Cortex of kidney (tissue), 1 donor: ENCODE measurements at places on chromosomes 1 and 21.

GRCh38 chr1:208344202-208344857 lies 100.1 kb upstream of the PLXNA2 start:
- DNase-seq = no peak

- no peak for DNase-seq
Measured at GRCh38 chr1:218079347-218079746, 205.7 kb upstream of the RRP15 start.

DNA sequence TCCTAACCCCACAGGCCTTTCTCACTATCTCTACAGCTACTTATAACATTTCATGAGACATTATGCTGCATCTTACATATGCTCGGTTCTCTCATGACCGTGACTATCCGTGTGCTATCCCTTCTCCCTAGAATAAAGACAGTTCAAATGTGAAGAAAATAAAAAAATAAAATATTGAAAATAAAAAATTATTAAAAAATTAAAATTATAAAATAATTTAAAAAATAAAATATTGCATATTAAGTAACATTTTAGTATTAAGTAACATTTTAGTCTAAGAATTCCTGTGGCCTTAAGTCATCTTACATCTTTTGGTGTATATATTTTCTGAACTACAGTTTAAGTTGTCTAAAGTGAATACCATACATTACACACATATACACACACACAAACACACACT lies 415.5 kb downstream of the DPYD start:
- no peak for DNase-seq

GRCh38 chr1:223378754-223379153 lies 14.5 kb upstream of the CCDC185 start:
- no peak for DNase-seq

DNA sequence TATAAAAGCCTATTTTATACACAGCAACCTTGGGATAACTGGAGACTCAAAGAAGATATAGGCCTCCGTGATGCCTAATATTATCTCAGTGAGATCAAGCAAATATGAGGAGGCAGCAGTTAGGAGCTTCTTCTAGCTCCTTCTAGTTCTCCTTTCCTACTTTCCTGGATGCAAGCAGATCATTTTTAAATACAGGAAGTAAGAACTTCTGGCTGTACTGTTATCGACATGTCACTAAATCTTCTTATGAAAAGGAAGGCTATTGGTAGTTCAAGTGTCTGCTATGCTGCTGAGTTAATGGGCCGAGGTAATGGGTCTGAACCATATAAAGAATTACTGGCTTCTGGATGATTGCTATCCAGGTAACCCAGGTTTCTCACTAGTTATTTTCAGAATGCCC lies 15.9 kb downstream of the HSPA13 start:
- no peak for DNase-seq

- no peak for DNase-seq
Measured at GRCh38 chr1:108845446-108845845, 11.4 kb downstream of the AKNAD1 start.

- DNase-seq = no peak
Measured at GRCh38 chr1:179300112-179300511, 6.5 kb downstream of the SOAT1 start.

GRCh38 chr21:26116456-26117011 lies 54.0 kb downstream of the APP start:
- DNase-seq = no peak

DNA sequence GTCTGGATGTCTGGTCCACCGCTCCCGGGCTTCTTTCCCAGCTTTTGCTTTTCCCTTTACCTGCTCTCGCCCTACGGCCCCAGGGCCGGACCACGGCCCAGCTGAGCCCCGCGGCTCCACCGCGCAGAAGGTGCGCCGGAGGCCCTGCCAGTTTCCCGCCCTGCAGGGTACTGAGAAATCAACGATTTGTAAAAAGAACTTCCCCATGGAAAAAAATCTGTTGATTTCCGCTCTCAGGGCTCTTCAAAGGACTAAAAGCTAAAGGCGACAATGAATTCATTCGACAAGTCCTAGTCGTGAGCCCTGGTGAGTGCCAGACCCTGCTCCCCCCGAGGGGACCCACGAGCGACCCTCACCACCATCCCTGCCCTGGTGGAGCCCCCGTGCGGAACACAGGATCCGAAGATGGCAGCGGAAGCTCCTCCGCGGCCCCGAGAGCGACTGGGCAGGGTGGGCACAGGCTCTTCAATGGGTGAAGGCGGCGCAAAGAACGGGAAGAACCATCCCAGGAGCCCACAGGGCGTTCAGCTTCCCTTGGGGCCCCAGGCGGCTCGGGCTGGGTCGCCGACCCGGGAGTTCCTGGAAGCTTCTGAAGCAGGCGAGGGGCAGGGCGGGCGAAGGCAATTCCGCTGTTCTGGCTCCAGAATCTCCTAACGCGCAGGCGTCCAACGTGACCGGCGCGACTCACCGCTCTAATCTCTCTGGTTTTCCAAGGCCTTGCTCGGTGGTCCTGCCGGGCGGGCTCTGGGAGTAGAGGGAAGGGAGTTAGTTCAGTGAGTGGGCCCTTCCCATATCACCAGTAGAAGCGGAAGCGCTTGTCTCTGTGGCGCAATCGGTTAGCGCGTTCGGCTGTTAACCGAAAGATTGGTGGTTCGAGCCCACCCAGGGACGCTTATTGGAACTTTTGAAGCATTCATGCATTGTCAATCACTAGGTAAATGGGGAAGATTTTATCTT lies 6.6 kb upstream of the RNU1-2 start:
- DNase-seq = no peak

GRCh38 chr1:232012773-232013386 lies 386.3 kb downstream of the DISC1 start:
- DNase-seq = no peak

DNA sequence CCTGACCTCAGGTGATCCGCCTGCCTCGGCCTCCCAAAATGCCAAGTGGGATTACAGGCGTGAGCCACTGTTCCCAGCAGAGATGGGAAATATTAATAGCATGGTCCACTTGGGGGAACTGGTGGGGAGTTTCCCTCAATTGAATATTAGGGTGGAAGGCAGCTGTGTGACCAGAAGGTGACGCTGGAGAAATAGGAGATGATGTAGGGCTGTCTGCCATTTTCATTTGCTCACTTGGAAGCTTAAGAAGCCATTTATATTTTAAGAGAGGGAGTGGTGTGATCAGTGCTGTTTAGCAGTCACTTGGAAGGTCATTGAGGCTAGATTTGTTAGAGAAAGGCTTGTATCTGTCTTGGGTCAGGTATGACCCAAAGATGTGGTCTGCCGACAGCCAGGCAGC lies 19.9 kb downstream of the KDM4A start:
- DNase-seq = no peak

GRCh38 chr1:20184997-20185833 lies 681 bp upstream of the UBXN10 start:
- no peak for DNase-seq

- DNase-seq = no peak
Measured at GRCh38 chr1:201274616-201275252, 8.6 kb upstream of the PKP1 start.

GRCh38 chr1:43711524-43712386 lies 4.4 kb downstream of the ST3GAL3 start:
- no peak for DNase-seq

- no peak for DNase-seq
Measured at GRCh38 chr1:26700711-26701110, 4.9 kb downstream of the ARID1A start.

DNA sequence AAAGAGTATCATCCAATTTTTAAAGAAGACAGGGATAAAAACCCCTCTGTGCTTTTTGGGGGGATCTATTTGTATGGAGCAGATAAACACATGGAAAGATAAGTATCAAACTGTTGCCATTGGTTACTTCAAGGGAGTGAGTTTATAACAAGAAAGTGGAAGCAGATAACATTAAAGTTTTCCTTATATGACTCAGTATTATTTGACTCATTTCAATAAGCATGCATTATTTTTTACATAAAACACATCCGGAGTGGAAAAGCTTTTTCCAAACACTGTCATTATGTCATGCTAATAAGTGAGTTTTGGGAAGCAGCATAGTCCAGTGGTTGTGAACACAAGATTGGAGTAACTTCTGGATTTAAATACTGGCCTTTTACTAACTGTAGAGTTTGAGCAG lies 452.2 kb downstream of the LTN1 start:
- DNase-seq = no peak

- no peak for DNase-seq
Measured at GRCh38 chr1:202255343-202255742, 61.7 kb downstream of the LGR6 start.

GRCh38 chr1:2019172-2019543 lies at the start of gene GABRD:
TSS of gene GABRD (plus strand) at chr1:2019345. CDS start at chr1:2019424, 79 bp downstream.
- no peak for DNase-seq

DNA sequence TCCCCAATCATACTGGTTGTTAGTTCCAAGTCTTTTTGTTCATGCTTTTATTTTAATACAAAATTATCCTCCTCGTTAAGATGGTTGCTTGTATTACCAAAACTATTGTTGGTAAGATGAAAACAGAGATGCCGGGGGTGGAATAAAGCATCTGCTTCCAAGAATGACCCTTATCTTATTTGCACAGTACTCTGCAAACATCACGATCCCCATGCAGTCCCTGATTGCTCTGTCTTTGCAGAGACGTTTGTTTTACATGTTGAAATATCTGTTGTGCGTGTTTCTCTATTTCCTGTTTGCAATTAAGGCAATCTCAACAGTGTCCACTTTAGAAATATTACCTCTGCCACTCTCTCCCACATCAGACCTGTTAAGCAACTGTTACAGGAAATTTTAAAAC lies 141.3 kb upstream of the NCAM2 start:
- no peak for DNase-seq

GRCh38 chr1:236688705-236689104 lies 2.4 kb downstream of the ACTN2 start:
- DNase-seq = no peak

DNA sequence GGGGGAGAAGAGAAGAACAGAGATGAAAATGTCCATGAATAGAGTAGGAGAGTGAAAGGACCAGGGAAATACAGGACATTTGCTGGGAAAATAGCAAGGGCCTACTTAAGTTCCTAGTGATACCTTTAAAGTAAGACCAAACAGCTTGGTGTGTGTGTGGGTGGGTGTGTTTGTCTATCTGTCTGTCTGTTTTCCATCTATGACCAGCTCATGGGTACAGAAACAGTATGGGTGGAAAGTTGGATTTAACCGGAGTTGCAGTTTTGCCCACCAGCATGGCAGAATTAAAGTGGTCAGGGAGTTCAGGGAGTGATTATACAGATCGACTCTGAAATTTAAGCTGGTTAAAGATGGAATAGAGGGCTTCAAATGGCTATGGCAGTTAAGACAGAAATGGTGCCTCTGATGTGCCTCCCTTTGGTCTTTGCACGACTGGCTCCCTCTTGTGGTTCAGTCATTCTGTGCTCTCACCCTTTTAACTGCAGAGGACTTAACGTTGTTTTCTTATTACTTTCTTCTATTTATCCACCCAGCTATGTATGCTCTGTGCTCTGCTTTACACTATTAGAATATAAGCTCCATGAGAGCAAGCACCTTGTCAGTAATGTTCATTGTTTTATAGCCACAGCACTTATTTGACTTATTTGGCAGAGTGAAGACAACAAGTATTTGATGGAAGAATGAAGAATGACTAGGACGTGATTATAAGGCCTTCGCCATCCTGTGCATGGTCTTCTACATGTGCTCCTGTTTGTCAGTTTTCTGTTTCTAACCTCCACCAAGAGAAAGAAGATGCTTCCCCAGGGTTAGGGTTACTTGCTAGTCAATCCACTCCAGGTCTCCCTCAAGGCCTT lies 72.7 kb upstream of the AK4 start:
- no peak for DNase-seq

GRCh38 chr1:234572966-234573365 lies 37.0 kb downstream of the IRF2BP2 start:
- no peak for DNase-seq

DNA sequence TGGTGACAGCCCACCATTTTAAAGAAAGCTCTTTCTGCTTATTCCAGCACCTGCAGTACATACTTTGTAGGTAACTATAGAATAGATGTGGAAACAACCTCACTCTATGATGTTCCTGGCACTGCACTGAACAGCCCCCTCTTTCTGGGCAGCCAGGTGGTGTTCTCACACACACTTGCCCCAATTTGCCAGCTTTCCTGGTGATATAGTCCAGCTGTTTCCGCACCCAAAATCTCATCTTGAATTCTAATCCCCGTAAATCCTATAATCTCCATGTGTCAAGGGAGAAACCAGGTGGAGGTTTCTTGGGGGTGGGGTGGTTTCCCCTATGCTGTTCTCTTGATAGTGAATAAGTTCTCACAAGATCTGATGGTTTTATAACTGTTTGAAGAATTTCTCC lies 102.2 kb downstream of the FCRL5 start:
- no peak for DNase-seq

DNA sequence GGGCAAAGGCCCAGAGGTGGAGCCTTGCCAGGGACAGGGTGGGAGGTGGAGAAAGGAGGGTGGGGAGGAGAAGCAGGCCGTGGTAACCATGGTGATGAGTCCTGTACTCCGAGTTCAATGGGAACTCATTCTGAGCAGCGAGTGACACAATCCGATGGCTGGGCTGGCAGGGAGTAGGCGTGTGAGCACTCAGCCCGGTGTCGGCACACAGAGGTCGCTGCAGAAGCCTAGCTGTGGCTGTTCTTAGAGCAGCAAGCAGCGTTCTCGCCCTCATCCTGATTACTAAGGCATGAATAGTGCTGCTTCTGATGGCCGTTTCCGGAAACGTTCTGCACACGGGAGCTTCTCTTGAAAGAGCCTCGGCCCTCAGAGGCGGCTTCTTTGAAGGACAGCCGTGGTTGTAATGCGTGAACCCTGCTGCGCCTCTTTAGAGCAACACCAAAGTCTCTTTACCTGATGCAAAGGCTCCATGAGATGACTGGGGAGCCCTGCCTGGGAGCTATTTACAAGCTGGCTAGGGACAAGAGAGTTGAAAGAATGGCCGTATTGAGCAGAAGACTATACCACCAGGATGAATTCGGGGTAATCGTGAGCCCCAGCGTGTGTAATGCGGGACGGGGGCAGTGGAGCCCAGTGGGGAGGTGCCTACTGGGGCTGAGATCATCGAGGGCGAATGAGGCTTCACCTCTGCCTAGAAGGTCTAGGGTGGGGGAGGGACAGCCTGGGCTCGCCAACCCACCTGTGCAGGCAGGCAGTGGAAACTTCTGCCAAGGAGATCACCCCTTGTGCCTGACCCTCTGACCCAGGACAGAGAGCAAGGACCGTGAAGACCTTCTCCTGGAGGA lies 72.8 kb upstream of the PAX7 start:
- DNase-seq = no peak

DNA sequence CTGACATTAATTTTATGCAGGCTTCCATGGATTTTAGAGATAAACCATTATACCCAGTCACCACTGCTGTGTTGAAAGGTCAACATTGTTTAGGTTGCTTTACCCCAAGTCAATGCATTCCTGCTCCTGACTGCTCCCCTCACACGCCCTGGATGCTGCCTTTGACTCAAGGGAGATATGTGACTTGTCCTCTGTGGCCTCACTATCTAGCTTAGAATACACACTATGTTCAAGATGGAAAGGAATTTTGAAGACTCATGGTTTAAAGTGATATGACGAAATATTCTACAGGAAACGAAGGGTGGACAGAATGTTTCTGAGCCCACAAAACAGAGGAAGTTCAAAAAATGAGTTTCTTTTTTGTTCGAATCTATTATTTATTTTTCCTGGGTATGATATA lies 170.4 kb upstream of the NR5A2 start:
- no peak for DNase-seq

- no peak for DNase-seq
Measured at GRCh38 chr1:66025188-66025587, 232.5 kb downstream of the PDE4B start.

GRCh38 chr1:184212649-184213314 lies 161.3 kb downstream of the TSEN15 start:
- no peak for DNase-seq

- no peak for DNase-seq
Measured at GRCh38 chr1:114597949-114598348, 16.5 kb upstream of the BCAS2 start.
